Psoas muscle (tissue), 8 donors: ENCODE measurements at places on chromosomes 7 and 10.
A peak's percentile ranks its signal among the peaks of the same experiment; 100 is the strongest.

GRCh38 chr10:96608805-96609204, 22.0 kb upstream of the TM9SF3 start:
- DNase-seq = no peak

DNA sequence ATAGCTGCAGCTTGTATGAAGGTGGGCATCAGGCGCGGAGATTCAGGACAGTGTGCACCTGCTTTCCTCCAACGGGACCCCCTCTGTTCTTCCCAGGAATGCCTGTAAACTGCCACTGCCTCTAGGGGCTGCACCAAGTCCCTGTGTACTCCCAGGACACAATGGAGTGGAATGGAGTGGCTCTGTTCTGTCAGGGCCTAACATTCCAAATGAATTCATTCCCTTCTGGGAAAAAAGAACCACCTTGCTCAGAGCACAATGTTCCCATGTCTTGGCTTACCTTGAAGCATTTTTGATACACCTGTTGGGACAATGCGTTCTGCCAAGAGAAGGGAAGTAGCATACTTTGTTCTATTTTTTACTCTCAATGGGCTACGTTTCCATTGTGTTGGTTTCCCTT, 339.4 kb downstream of the FRMD4A start:
- no peak for DNase-seq

DNA sequence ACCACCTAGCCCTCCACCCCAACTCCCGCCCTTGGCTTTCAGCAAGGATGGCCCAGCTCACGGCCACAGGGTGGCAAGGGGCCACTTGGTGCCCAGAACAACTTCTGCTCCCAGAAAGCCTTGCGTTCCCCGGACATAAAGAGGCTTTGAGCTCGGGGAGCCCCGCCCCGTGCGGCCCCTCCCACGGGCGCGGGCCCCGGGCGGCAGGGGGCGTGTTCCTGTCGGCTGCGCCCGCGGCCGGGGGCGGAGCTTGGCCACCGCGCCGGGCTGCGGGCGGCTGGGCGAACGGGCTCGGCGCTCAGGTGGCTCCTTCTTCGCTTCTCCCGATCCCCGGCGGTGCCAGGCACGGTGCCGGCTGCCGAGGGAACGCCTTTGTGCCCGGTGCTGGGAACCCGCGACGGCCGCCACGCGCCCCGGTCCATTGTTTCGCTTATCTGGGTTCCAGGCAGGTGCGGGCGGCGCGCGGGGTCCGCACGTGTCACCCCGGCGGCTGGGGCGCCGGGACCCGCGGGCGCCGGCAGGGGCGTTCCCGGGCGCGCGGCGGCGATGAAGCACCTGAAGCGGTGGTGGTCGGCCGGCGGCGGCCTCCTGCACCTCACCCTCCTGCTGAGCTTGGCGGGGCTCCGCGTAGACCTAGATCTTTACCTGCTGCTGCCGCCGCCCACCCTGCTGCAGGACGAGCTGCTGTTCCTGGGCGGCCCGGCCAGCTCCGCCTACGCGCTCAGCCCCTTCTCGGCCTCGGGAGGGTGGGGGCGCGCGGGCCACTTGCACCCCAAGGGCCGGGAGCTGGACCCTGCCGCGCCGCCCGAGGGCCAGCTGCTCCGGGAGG, at the start of gene NFE2L3:
TSS of gene NFE2L3 (plus strand) at position 246 of the 829 bp plus-strand sequence. CDS start at position 547, 301 bp downstream.
- peak; percentile 77 for DNase-seq

DNA sequence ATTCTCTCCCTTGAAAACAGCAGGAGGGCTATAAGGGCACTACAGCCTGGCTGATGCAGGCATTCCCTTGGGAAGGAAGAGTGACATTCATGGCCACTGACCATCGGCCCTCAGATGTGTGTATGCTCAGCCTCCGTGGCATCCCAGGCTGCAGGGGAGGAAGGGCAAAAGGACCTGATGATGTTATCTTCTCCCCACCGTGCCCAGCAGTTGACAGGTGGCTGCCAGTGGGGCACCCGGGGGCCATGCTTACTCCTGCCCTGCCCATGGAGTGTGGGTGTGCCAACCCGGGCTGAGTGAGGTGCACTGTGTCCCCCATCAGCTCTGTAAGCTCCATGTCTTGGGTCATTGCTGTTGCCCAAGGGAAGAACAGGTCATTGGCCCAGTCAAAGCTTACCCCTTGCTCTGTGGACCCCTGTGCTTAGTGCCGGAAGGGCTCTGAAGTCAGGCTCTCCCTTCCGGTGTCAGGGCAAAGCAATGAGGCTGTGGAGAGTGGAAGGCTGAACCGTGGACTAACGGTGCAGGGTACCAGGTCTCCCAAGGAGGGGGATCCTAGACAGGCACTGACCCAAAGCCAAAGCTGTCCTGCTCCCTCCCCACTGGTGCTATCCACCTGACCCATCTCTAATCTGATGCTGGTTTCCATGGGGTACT, 92.2 kb downstream of the CCDC3 start:
- DNase-seq = no peak

- DNase-seq = peak; percentile 39
Observed at GRCh38 chr7:128891942-128892269, 18.6 kb downstream of the KCP start.

DNA sequence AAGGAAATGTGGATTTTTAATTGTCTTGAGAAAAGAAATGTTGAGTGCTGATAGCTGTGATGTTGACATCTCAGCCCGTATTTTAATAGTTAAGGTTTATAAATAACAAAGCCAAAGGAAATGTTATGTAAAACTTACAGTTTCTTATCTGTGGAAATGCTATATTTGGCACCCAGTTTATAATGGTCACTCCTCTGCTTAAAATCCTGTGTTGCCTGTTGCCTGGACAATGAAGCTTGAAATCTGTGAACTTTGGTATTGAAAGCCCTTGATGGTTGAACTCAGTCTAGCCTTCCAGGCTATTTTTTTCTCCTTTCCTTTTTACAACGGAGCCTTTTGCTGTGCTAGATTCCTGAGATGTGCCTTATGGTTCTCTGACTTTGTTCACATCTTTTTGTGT, 46.5 kb downstream of the MCU start:
- no peak for DNase-seq
